ENCODE measurements at places on chromosomes 2 and 18.
A peak's percentile ranks its signal among the peaks of the same experiment; 100 is the strongest.

GRCh38 chr18:7617738-7618422 is 50.8 kb downstream of the PTPRM start:
- no peak for DNase-seq

DNA sequence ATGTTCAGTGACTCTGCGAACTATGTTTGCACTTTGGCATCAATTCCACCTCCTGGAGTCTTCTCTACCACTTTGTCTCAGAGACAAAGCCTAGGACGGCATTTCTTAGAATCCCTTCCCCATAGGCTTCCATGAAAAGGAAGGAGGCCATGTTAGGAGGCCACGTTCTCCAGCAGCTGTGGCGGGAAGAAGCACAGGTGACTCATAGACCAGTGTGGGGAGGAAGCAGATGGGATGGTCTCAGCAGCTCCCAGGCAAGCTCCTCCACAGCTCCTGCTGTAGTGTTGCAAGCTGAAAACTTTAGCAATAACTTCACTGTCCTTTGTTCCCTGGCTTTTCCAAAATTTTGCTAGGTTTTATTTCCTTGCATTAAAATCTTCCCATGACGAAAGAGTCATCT is 781.3 kb upstream of the ID2 start:
- DNase-seq, result no peak

DNA sequence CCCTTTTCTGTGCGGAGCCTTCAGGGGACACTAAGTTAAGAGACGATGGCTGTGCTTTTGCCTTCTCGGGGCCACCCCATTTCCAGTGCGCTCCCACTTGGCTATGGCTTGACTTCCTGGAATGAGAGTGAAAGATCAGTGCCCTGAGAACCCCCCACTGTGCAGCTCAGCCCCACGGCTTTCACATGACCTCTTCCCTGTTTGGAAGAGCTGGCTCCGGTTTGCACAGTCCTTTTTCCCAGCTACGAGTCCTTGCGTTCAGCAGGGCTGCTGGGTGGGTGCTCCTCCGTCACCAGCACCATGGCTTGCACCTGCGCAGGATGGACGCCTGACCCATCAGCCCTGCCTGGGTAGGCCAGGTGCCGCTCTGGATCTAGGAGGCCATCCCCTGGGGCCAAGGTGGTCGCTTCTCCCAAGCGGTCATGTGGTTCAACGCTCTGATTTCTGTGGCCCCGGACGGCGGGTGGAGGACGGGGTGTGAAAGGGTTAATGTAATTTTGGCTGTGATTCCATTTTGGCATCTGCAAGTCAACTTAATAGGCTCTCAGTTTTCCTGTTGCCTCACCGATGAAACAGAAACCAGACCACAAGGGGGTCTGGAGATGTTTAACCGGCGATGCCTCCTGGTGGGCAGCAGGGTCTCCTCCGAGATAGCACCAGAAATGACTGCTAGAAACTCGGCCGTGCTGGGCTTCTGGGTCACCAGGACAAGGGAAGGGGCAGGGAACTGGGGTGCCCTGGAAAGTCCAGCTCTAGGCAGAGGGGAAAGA is 113.1 kb upstream of the HAAO start:
- no peak for DNase-seq

DNA sequence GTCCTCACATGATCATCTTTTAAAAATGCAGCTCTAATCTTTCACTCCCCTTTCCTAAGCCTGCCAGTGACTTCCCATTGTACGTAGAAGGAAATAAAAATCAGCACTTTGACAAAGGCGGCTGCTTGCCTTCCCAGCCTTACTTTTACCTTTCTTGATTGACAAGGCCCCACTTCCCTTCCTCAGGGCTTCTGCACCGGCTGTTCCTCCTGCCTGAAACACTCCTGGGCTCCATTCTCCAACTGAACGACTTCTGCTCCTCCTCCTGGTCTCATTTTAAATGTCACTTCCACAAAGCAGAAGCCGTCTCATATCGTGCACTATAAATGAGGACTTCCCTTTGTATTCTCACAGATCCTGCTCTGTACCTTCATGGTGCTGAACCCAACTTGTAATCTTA is 56.1 kb downstream of the OSBPL6 start:
- no peak for DNase-seq

DNA sequence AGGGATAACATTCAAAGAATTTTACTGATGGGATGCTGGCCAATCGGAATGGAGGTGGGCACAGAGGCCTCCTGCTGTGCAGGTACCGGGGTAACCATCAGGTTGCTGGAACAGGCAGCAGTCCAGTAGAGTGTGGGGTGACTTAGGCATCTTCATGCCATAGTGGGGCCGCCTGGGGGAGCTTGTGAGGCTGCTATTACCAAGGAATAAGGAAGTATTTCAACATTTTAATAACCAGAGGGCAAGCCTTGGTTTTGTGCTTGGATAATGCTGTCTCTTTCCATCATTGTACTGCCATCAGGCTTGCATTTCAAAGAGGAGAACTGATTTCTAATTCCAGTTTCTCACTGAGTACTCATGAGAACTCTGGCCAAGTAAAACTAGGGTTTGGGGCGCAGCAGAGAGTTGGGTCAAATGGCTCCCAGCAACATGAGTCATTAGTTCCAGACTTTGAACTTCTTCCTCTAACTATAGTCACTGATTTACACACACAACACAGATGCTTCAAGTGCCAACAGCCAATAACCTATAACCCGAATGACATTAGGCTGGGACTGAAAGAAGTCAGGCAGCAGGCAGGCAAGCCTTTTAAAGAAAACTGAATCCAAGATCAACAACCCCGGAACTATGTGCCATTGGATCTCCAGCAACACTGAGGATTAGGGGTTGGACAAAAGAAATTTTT is 56.1 kb upstream of the FHL2 start:
- no peak for DNase-seq

DNA sequence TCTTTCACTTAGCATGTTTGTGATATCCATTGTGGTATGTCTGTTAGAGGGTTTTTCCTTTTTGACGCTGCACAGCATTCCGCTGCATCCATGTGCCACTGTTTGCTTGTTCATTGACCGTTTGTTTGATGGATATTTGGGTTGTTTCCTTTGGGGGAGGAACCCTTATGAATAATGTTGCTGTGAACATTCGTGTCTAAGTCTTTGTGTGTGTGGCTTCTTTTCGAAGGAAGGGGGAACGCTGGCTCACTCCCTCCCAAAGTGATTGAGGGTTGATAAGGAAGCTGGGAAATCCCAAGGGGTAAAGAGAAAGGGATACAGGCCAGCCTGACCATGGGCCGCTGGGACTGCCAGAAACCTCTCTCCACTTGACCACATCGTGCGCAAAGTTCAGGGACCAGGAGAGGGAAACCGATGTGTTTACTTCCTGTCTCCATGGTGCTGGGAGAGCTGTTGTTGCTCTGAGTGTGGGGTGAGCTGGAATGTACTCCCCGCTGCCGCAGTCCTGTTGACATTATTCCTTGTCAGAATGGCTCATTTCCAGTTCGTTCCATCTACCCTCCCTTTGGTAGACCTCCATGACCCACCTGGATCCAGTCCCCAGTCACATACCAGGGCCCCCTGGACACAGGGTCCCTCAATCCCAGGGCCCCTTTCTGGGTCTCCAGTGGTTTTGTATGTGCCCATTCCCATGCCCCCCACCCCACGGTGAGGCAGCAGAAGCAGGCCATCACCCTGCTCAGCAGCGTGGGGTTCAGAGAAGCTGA is 39.6 kb downstream of the HS1BP3 start:
- DNase-seq, result no peak

GRCh38 chr2:84946204-84947009 is 24.6 kb upstream of the KCMF1 start:
- DNase-seq, result peak; percentile 18

- no peak for DNase-seq
Measured at GRCh38 chr2:217551252-217551899, 451.4 kb downstream of the TNS1 start.

- no peak for DNase-seq
Measured at GRCh38 chr2:203880557-203881125, 13.1 kb downstream of the CTLA4 start.

DNA sequence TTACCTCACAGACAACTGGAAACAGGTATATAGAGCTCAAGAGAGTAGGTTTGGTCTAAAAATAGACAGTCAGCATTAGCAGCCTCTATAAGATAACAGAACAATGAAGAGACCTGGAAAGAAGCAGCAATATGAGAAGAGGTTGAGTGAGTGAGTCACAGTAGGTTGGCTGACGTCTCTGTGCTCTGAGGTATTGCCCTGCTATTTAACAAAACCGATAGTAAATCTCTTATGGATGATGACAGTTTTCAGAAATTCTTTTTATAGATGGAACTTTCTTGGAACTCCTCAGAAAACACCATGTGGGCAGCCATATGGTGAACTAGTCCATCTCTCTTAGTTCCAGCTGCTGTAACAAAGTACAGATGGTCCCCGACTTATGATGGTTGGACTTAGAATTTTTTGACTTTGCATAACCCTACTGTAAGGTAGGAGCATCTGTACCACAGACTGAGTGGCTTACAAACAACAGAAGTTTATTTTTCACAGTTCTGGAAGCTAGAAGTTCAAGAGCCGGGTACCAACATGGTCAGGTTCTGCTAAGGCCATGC is 123.5 kb downstream of the MBD2 start:
- no peak for DNase-seq

DNA sequence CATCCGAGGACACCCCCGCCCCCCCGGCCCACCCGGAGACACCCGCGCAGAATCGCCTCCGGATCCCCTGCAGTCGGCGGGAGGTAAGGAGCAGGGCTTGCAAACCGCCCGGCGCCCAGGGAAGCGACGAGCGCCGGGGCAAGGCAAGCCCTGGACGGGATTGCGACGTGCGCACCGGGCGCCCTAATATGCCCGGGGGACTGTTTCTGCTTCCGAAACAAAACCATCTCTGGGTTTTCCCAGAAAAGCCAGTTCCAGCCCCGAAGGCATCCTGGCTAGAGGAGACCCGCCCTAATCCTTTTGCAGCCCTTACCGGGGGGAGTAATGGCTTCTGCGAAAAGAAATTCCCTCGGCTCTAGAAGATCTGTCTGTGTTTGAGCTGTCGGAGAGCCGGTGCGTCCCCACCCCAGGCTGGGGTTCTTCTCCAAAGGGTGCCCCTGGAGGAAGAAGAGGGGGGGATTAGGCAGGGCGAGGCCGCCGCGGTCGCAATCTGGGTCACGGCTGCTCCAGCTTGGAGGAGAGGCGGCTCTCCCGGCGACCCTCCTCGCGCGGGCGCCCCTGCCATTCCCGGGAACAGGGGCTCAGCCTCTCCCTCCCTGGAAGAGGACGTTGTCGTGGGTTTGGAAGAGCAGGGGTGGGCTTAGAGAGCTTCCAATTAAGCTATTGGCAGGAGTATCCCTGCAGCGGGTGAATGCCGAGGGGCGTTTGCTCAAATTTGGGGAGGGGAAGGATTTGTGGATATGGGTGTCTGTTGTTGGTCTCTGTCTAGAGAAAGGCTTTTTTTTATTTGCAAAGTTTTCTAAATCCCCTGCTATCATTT is 521 bp downstream of the MYCN start:
- no peak for DNase-seq

DNA sequence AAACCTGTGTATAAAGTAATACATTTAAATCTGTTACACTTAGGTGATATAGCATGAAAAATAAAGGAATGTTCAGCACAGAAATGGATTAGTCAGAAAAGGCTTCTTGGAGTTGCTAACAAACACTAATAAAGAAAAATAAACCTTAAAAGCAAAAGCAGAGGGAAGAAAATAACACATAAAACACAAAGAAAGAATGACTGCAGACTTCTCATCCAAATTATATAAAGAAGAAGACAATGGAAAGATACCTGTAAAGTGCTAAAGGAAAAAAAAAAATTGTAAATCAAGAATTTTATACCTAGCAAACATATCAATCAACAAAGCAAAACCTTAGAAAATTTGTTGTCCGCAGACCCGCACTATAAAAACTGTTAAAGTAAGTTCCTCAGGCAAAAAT is 63.6 kb downstream of the EXOC6B start:
- no peak for DNase-seq

DNA sequence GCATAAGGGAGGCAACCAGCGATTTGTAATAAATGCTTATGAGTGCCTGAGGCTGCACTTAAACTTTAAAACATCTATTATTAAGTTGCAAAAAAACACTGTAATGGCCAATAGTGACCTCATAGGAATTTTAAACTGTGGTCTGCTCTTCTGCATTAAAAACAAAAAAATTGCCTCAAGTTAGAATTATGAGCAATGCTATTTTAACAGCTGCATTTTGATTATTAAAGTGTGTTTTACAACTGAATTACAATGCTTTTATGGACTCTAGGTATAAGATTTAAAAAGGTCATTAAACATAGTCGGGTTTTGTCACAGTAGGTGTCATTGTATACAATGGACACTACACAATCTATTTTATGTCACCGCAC is 528.7 kb upstream of the FANCL start:
- no peak for DNase-seq

DNA sequence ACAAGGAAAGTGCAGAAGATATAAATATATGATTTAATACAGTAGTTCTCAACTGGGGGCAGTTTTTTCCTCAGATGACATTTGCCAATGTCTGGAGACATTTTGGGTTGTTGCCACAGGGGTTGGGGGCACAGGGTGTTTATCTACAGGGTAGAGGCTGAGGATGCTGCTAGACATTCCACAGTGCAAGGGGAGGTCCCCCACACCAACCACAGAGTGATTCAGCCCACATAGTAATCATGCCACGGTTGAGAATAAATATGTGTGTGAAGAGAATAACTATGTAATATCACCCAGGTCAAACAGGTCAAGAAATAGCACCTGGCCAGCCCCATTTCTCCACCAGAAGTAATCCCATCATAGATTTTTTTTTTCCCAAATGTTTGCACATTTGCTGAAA is 17.9 kb downstream of the DYSF start:
- no peak for DNase-seq

DNA sequence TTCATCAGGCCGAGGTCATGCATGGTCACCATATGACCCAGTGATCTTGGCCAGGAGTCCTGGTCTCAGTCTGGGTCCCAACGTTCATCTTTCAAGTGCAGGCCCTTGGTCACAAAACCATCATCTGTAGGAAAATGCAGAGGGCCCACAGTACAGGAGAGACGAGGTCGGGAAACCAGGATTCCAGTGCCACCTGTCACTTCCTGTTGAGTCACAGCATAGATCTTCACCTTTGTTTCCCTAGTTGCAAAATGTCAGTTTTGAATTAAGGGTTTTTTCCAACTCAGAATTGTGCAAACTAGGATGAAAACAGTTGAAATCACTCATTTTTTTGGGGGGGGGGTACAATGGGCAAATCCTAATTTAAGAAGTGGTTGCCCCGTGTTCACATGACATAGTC is 162.2 kb downstream of the INSIG2 start:
- DNase-seq, result no peak
